ENCODE measurements at places on chromosomes 12 and 14.

DNA sequence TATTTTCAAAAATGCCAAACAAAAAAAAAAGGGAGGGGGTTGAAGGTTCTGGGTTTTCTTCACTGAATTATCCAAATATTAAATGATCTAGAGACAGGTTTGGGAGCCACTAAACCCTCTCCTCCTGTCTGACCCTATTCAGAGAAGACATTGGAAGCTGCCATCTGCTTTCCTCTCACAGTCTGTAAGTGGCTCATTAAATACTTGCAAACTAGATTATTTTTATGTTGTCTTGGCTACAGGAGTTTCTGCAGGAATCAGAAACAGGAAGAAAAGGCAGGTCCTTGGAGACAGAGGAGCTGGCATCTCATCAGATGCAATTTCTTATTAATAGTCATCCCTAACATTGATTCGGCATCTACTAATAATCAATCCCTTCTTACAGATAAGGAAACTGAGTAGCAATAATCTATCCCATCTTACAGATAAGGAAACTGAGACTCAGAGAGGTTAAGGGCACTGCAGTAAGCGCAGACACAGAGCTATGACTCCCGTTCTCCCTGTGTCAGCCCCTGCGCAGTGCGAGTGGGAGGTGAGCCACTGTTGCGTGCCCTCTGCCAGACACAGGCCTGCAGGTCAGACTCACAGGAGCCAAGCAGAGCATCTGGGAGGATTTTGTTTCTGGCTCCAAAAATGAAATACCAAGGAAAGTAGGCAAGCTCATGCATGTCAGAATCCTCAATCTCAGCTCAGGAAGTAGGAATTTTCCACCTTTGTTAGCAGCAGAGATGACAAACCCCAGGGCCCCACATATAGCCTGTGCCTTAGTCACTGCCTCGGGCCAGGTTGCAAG, 11.0 kb downstream of the BDKRB2 start:
- no peak for DNase-seq

- no peak for DNase-seq
These were observed 33.7 kb upstream of the HELB start for GRCh38 chr12:66268562-66268961.

- no peak for DNase-seq
These were observed 35.0 kb upstream of the FKBP4 start for GRCh38 chr12:2759733-2760132.

GRCh38 chr14:40219032-40219431, 786.8 kb upstream of the FBXO33 start:
- DNase-seq: no peak

DNA sequence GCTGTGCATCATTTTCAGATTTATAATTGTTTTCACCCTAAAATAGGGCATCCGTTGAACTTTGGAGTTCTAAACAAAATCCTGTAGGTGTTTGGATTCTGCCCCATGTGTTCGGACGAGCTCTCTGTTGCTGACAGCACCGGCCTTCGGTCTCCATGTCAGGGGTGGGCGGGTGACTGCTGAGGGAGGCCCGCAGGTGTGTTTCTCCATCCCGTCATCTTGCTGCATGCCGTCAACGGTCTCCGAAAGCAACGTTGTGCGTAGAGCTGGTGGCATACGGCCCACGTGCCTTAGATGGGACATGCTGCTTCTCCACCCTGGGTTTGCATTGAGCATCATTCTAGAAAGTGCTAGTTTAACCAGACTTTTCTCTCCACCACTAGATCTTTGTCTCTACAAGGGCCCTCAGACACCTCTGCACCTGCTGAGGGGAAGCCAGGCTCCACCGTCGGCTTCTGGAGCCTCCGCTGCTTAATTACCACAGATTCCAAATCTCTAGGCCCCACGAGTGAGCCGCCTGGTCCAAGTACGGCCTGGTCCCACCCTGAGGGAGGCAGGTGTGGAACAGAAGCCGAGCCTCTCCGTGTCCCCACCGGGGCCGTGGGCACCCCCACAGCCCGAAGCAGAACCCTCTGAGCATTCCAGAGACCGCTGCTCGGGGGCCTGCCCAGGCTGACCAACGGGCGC, 15.7 kb upstream of the AMN start:
- DNase-seq: no peak
